Muscle of back (tissue), 13 donors: ENCODE measurements at places on chromosomes 4 and X.

GRCh38 chr4:165328708-165329107 is 1.2 kb downstream of the MSMO1 start:
- DNase-seq, result no peak

- no peak for DNase-seq
These were observed 584 bp upstream of the TMEM165 start for GRCh38 chr4:55395218-55395528.

DNA sequence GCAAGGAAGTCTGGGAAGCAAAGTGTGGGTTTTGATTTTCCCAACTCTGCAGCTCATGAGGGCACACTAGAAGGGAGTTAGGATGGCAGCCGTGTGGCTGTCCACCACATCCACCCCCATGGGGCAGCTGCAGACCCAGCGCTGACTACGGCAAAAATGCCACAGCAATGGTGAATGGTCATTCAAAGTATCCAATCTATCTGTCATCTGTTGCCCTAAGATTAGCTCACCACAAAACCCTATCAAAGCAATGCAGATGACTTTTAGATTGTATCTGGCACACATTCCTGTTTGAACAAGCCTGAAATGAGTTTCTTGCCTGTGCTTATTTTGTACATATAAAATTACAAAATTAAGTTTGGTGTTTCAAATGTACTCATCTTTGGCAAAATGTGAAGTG is 29.7 kb upstream of the HPSE start:
- DNase-seq, result no peak

DNA sequence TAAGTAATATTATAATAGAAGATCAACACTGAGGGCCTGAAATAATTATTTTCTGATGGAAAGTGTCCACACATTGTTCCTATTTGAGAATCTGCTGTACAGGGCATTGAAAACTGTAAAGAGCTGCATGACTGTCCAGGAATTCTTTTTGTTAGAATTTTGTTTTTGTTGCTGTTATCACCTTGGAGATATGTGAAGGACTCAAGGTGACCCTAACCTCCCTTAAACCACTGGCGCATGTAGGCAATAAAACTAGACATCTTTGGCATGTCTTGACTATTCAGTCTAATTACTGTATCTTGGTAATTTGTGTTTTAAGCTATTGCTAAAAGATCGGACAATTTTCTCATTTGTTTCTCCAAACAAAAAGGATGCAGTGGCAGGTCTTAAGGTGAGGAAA is 55.5 kb upstream of the SMIM10 start:
- no peak for DNase-seq

GRCh38 chr4:2395038-2395437 is 23.4 kb downstream of the ZFYVE28 start:
- no peak for DNase-seq

- DNase-seq, result peak; percentile 67
These were observed 20.4 kb downstream of the DOK7 start for GRCh38 chr4:3483471-3483921.

DNA sequence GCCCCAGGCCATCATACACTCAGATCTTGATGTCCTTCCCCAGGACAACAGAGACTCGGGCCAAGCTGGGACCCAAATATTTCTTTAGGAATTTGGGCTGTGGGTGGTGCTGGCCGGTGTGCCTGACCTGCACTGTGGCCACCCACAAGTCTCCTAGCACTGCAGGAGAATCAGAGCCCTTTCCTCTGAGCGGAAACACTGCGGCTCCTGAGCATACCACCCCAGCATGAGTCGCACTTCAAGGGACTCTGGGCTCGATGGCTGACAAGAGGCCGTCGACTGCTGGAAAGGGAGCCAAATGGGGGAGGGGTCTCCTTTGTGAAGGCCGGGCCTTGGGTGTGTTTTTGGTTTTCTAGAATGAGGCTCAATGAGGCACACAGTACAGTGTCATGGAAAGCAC is 13.0 kb upstream of the IRAK1 start:
- no peak for DNase-seq

- DNase-seq, result no peak
These were observed 95.2 kb downstream of the MANBA start for GRCh38 chr4:102665527-102665926.

- DNase-seq, result no peak
These were observed 85.0 kb downstream of the TEX13C start for GRCh38 chrX:125404667-125405160.

GRCh38 chr4:53281438-53281837 is 84.4 kb downstream of the SCFD2 start:
- no peak for DNase-seq

DNA sequence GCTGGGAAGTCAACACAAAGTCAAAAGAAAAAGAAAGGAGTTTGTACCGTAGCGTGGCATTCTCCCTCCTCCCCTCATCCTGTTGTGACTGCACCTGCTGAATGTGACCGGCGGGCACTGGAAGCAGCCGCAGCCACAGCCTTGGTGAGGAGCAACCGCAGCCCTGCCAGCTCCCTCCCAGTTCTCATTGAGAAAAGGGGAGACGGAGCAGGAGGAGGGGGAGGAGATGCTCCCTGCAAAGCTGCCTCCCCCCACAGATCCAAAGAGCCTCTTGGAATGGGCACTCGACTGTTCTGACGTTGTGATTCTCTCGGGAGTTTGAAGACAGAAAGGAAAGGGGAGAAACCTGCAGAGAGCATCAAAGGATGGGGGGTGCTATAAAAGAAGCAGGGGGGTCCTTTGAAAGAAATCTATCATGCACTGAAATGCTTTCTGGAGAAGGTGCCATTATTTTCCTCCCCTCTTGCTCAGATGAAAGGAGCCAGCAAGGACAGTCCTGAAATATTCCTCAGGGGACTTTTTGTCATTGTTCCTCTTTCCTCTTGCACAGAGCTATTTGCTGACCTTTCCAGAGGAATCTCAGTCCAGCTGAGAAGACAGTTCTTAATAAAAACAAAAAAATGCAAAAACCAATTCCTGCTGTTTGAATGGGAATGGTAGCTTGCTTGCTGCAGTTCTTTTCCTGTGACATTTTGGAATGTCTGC is 429.7 kb downstream of the MAPK10 start:
- no peak for DNase-seq

DNA sequence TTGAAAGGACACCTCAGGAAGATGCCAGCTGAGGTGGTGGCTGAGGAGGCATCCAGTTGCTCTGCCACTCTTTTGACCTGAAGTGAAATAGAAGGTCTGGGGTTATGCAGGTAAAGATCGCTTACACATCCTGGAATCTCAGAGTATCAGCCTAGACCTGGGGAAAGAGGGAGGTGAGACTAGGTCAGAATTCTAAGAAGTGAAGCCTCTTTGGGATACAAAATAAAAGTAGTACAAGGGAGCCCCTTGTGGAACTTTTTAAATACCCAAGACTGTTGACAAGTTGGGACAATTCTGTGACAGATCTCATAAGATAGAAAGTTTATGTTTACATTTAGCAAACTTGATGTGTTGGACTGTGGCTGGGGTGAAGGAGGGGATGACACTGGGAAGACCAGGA is 263.1 kb downstream of the SPRY1 start:
- DNase-seq, result no peak

DNA sequence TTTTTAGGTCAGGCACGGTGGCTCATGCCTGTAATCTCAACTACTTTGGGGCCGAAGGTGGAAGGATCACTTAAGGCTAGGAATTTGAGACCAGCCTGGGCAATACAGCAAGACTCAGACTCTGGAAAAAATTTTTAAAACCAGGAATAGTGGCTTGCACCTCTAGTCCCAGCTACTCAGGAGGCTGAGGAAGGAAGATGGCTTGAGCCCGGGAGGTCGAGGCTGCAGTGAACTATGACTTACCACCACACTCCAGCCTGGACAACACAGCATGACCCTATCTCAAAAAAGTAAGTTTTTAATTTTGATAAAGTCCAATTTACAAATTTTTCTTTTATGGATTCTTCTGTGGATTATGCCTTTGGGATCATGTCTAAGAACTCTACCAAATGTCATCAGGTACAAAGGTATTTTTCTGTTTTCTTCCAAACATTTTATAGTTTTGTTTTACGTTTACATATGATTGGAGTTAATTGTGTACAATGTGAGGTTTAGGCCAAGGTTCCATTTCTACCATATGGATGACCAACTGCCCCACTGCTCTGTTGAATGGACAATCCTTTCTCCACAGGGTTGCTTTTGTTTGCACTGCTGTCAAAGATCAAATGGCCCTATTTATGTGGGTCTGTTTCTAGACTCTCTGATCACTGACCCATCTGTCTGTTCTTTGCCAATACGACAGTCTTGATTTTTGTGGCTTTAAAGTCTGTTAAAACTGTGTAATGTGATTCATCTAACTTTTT is 48.2 kb downstream of the CPLX1 start:
- DNase-seq, result no peak

DNA sequence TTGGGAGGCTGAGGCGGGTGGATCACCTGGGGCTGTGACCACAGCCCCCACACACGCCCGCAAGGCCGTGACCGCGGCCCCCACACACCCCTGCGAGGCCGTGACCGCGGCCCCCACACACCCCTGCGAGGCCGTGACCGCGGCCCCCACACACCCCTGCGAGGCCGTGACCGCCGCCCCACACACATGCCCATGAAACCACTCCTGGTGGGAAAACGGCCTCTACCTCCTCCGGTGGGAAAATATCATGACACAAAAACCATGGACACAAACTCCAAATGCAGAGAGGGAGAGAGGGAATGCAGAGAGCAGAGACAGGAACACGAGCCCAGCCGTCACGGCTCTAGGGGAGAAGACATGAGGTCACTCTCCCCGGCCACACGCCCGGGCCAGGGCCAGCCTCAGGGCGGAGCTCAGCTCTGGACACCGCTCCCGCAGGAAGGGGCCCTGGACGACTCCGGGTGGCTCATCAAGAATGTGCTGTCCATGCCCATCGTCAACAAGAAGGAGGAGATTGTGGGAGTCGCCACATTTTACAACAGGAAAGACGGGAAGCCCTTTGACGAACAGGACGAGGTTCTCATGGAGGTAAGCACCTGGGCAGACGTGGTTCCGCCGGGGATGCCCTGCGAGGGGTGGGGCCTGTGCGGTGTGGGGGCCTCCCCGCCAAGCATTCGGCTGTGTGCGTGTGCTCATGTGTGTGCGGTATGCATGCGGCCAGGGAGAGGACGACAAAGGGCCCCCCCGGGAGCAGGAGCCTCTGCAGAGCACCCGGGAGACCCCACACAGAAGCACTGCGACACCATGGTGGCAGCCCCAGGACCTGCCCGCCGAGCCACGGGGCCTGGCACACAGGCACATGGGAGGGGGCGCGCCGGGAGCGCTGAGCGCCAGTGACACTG is 17.4 kb downstream of the ATP5ME start:
- DNase-seq, result no peak

- peak; percentile 9 for DNase-seq
These were observed 31.4 kb upstream of the RELL1 start for GRCh38 chr4:37717576-37717975.

- DNase-seq, result no peak
These were observed 90.3 kb downstream of the SLC4A4 start for GRCh38 chr4:71429106-71429505.

GRCh38 chr4:22498866-22499265 is 17.0 kb downstream of the ADGRA3 start:
- DNase-seq, result no peak

- DNase-seq, result no peak
These were observed 45.7 kb downstream of the BEND2 start for GRCh38 chrX:18174971-18175370.

DNA sequence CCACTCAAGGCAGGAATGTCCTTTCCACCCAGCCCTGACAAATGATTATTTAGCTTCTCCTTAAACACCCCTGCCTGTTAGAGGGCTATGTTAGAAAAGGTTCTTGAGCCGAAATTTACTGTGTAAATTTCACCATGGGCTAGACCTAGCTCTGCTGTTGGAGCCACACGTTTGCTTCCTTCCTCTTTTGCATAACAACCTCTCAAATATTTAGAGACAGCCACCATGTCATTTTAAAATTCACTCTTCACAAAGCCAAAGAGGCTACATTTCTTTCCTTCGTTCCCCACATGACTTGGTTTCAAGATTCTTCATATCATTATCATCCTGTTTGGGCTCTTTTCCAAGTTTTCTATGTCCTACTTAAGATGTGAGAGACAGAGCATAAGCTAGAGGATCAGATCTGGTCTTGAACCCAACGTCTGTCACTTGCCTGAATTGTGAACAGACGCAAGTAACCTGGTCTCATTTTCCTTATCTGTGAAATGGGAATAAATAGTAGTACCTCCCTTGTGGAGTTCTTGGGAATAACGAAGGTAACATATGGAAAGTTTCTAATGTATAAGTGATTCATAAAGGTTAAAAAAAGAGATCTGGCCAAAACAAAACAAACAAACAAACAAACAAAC is 6.7 kb downstream of the DOCK11 start:
- DNase-seq, result no peak

GRCh38 chr4:155207534-155208257 is 740 bp upstream of the NPY2R start:
- no peak for DNase-seq

DNA sequence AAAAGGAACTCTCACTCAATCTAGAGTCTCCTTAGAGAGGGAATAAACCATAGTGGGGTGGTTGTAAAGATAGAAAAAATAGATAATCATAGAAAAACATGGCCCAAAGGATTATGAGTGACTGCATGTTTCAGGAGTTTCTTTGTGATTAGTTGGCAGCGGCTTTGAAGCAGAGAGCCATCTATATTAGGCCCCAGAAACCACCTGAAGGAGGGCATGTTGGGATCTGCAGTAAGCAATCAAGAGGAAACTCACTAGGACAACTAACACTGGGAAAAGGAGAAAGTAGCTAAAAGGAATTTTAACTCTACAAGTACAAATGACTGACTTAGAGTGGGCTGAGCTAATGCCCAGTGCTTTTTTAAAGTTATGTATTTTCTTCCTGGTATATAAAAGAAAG is 269.2 kb upstream of the NRK start:
- no peak for DNase-seq

GRCh38 chrX:85244450-85245211 is 840 bp downstream of the ZNF711 start:
- DNase-seq, result no peak

DNA sequence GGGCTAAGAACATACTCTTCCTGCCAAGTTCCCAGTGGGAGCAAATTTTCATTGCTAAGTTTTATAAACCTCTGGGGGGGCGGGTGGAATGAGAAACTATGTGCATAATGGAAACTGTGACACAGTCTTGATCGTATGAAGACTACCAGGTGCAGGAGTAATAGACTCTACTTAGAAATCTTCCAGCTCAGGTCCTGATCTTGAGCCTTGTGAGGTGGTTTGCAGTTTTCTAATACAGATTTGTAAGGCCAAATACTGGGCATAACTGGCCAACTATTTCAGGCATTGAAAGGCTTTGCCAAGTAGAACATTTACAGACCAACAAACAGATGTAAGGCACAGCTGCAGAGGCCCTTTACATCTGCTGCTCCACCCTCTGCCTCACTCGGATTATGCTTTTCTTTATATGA is 89.7 kb upstream of the CBR4 start:
- peak; percentile 83 for DNase-seq

GRCh38 chr4:26884026-26884425 is 23.4 kb downstream of the STIM2 start:
- DNase-seq, result no peak
